ENCODE measurements at places on chromosomes 11 and 22.

- no peak for DNase-seq
These were observed 42.1 kb downstream of the RASSF10 start for GRCh38 chr11:13051257-13051656.

DNA sequence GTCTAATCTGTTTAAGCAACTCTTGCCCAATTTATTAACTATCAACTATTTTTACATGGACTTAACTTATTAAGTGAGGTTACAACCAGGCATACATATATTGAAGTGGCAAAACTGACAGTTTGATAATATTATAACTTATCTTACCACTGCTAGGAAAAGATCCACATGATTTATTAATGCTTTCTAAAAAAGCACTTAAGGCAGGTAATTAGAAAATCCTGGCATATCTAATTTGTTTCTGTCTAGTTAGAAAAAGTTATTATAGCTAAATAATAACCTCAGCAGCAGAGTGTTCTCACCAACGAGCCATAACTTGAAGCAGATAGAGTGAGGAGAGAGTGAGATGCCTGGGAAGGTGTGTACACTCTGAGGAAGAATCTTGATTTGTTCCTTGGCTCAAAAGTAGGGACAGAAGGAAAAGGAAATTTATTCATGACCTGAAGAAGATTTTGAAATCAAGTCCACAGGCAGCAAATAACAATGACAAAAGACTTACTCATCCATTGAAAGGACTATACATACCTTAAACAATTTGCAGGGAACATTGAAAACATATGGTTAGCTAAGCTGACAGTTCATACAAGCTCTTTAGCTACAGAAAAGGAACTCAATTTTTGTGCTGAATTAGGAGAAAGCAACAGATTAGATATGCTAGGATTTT, 7.1 kb upstream of the MUC15 start:
- DNase-seq: no peak

GRCh38 chr11:96448225-96448624, 58.4 kb downstream of the JRKL start:
- DNase-seq: no peak

DNA sequence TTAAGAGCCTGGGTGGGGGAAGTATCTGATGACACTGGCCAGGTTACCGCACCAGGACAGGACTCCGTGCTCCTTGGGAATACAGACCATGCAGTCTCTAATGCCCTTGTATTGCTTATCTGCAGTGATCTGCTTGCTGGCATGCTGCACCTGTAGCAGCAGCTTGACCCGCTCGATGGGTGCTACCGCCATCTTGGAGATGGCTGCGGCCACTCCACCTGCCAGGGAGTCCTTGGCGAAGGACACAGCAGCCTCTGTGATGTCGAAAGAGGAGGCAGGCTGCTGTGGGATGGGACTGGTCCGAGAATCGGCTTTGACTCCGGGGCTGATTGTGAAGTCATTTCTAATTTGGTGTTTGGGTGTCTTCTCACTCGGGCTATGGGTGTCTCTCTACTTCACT, 3.1 kb downstream of the WBP2NL start:
- no peak for DNase-seq

DNA sequence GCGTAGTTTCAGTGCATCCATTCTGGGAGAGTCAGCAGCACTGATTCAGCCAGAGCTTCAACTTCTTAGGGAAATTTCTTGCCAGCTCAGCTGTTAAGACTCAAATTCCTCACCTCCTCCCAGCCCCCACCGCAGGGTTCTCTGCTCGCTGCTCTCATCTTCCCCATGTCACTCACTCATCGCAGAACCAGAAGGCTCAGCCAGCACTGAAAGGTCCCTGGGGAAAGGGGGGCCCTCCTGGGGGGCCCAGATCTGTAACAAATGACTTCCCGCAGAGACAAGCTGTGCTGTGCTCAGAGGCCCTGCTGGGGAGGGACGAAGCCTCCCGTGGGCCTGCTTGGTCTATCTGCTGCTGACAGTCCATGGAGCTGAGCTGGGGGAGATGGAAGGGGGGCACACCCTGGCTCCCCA, 220.6 kb downstream of the NTM start:
- no peak for DNase-seq

DNA sequence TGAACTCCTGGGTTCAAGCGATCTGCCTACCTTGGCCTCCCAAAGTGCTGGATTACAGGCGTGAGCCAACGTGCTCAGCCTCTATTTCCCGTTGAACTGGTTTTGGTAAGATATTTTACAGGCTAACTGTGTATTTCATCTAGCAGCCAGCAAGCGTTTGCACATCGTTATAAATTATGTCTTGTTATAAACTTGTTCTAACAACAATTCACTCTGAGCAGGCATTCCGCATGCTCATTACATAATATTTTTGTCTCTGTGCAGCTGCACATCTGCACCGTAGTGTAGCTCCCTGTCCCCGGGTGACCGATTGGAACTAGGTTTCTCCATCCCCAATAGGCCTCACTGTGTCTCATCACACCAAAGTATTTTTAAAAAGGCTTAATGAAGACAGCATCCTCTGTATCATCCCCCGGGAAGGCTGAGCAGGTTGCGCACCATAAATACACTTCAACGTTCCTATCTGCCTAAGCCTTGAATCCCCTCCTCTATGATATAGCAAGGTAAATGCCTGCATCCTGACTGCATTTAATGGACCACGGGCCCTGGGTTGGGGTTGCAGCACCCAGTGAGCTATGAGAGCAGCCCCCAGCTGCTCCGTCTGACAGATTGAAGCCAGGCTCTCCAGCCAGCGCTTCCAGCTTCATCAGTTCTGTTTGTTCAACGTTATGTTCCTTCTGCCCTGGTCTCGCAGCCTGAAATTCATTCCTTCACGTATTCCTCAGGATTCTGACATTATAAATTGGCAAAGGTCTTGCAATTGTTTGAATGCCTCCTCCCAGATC, 47.7 kb downstream of the TST start:
- DNase-seq: no peak

Data from NCI-H1694 treated with DMSO at 0.1 percent for 48 hours (cell line).